ENCODE measurements at places on chromosomes 11 and 22.
A peak's percentile ranks its signal among the peaks of the same experiment; 100 is the strongest.

- DNase-seq, result no peak
These were observed 363.5 kb upstream of the PITPNB start for GRCh38 chr22:28282405-28283067.

DNA sequence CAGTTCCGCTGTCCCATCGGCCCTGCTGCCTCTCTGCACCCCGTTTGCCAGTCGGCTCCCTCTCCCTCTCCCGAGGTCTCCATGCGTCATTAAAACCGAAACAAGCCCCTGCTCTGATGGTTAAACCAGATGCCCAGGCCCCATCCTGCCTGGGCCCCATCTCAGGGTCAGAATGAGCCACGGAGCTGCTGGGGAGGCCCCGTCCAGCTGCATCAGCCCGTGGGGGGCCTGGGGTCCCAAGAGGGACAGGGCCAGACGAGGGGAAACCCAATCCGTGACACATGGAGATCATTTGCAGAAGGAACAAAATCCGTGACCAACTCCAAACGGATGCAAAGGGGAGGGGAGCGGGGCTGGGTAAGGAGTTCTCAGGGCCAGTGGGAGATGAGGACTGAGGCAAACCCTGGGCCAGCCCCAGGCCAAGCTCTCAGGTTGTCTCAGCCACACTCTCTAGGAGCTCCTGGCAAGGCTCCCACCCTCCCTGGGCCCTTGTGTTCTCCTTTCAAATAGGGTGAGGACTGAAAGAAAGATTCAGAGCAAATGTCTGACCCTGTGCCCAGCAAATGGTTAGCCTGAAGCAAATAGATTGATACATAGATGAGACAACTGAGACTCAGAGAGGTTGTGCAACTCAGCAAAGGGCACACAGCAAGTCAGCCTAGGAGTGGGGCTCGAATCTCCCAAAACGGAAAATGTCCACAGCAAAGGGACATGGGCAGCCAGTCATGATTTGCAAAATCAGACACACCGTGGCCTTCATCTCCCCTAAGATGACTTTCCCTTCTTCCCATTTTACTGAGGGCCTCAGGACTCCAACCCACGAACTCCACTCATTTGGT, 162.1 kb downstream of the MN1 start:
- no peak for DNase-seq

DNA sequence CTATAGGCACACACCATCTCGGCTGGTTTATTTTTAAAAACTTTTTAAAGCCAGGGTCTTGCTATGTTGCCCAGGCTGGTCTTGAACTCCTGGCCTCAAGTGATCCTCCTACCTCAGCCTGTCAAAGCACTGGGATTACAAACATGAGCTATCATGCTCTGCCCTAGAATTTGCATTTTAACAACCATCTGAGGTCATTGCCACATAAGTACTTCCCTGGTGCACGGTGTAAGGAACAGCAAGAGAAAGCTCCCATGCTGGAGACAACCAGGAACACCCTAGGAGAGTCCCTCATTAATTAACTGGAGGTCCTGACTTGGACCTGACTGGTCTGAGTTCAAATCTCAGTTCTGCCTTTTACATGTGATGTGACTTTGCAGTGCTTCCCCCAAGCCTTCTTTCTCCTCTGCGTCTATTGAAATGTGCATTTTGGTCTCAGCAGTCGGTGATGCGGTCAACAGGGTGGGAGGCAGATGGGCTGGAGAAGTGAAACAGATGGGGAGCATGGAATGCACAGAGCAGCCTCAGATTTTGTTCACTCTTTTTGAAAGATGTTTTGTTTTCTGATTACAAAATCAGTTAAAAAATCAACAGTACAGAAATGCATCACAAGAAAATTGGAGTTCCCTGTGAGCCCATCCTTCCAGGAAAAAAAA, 146.5 kb downstream of the MYO18B start:
- DNase-seq, result no peak

DNA sequence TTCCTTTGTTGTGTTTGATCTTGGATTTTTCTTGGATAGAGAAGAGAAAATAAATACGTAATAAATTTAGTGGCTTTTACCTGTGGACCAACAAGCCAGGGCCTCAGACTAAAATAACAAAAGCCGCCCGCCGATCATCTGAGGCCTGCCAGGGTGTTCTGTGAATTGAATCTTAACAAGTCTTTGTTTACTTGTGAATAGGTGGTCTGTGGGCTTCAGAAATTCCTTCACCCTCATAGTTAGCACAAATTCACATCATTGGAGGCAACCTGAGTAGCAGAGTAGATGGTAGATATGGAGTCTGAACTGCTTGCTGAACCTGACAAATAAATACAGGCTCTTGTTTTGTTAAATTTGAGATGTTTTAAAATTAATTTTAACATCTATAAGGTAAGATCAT, 176.3 kb upstream of the MTNR1B start:
- no peak for DNase-seq

- DNase-seq, result no peak
These were observed 72.2 kb downstream of the RBMXL2 start for GRCh38 chr11:7160814-7161489.

GRCh38 chr11:118124929-118125535, 27.6 kb downstream of the SCN4B start:
- no peak for DNase-seq

- no peak for DNase-seq
These were observed 7.8 kb downstream of the SLCO2B1 start for GRCh38 chr11:75158696-75159150.

DNA sequence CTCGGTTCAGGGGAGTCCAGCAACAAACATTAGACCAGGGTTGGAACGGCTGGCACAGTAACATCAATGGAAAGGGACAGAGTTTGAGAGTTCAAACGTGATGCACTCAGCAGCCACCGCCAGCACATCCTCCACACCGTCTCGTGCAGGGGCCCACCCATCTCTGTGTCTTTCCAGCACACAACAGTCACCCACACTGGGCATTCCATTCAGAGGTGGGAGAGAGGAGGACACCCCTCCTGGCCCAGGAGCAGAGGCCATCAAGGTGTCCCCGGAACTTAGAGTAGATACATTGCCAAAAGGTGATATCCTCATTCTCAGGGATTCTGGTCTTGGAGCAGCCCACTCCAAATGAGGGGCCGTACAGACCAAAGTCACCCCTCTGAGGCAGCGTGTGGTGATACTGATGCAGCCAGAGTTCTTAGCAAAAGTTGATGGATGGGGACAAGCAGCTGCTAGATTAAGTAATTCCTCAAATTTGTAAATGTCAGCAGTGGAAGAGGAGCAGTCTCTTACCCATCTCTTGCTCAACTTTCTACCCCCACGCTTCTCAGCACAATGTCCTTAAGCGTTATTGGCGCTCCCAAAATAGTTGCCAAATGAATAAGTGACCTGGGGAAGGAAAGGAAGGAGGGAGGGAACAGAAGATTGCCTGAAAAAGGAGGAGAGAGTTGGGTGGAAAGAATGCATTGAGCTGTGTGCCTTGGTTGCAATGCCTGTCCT, 5.5 kb downstream of the SNAP29 start:
- DNase-seq, result no peak

DNA sequence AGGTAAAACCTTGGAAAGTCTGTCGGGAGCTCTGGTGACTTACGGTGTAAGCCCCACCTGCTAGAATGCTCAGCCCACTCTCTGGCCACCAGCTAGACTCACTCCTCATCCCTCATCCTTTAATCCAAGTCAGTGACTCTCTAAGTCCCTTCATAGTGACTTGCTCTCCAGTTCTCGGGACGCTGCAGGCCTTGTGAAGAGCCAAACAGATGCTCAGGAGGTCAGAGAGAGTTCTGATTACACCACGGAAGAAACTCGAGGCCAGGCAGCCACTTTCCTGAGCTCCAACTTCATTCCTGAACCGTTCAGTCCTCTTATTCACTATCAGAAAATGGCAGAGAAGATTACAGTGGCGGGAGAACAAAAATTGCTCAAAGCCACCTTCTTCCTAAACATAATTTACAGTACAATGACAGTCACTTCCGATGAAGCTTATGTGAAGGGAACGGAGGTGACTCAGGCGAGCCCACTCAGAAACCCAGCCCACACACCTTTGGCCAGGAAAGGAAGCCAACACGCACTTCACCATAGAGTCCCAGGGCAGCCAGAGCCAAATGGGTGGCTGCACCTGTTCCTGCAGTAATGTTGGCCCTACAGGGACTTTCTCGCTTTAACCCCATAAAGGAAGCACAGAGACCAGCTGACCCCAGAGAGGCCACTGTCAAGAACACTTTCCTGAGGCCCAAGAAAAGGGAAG, 100.4 kb downstream of the GALNT18 start:
- no peak for DNase-seq

GRCh38 chr22:49449811-49450446, 377.7 kb downstream of the BRD1 start:
- no peak for DNase-seq

DNA sequence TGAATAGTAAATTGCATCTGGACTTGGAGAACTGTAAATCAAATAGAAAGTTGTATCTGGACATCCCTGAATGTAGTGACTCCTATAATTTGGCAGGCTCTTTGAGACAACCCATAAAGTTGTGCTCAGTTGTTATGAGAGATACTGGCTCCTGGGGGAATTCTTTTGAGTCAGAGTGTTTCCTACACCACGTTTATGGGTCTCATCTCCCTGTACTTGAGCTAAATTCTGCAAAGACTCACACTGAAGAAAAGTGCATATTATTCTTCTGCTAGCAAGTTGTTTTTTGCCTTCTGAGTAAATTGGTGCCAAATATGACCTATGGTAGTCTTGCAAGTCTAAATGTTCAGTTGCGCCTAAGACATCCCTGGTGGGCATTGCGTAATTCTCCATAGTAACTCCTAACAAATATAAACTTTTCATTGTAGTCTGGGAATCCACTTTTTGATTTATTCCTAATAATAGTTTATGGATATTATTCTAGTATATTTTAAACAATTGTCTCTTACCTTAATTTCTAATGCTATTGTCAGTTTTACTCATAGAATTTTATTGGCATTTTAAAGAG, 5.0 kb downstream of the ZNF215 start:
- DNase-seq, result no peak

DNA sequence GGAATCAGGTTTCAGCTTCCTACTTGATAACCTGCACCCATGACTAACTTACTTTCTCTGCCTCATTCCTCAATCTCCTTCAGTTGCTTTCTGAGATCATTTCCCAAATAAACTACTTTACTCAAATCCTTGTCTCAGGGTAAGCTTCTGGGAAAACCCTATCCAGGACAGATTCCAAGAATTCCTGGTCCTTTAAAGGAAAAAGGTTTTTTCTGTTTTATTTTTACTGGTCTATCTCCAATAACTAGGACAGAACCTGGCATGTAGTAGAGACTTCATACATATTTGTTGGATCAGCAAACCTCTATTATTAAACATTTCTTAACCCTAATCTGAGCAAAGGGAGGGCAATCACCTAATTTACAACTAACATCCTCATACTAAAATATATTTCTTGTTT, 910.5 kb upstream of the CHORDC1 start:
- DNase-seq, result no peak

DNA sequence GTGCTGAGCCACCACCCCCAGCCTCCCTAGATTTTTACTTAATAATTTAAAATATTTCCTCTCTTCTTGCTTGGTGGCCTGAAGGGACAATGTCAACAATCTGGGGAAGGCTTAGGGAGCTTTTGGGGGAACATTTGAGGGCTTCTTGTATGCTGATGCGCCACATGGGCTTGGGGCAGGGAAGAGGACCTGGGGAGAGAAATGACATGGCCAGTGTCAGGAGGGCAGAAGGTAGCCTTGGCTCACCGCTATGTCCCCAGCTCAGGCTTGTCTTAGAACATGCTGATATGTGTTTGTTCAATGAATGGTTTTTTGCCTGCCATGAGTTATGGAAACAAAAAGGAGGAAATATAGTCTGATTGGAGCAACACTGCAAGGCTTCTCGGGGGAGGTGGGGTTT, 51.6 kb downstream of the ST14 start:
- no peak for DNase-seq

DNA sequence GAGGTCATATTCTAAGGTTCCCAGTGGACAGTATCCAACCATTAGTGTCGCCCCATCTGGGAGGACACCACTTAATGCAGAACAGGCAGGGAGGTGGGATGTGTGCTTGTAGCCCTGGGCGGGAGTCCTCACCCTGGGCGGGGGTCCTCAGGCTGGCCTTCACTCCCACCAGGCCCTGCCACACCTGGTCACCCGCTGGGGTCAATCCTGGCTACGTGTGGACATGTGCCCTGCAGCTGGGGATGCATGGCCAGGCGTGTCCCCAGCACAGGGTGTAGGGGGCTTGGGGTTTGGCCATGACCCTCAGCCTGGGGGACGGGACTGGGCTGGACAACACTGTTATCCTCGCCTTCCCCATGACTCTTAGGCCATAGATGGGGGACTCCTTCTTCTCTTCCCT, 18.8 kb downstream of the TRPM5 start:
- no peak for DNase-seq

- no peak for DNase-seq
These were observed 317 bp downstream of the BDNF start for GRCh38 chr11:27699926-27700350.

- peak; percentile 88 for DNase-seq
These were observed 6.4 kb downstream of the SNU13 start for GRCh38 chr22:41682033-41682807.

DNA sequence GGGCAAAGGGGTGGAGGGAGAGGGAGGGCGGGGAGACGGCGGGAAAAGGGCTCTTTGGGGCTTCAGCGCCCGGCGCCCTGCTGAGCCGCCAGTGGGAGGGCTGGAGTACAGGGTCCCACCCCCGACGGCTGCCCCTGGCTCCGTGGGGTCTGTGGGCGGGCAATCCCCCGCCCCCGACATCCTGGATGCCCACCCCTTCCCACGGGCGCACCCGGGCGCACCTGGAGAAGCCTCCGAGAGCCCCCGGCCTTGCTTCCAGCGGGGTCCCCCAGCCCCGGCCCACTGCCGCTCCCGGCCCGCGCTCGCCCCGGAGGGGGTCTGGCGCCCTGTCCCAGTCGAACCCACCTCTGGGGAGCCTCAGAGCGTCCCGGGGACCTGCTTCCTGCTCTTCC, 394 bp downstream of the CHRM4 start:
- no peak for DNase-seq

- no peak for DNase-seq
These were observed 46.2 kb upstream of the A4GALT start for GRCh38 chr22:42766860-42767259.

- peak; percentile 78 for DNase-seq
These were observed 7.5 kb downstream of the FREY1 start for GRCh38 chr11:45899448-45900174.

- DNase-seq, result no peak
These were observed 789.0 kb downstream of the TBC1D22A start for GRCh38 chr22:47551431-47551775.

DNA sequence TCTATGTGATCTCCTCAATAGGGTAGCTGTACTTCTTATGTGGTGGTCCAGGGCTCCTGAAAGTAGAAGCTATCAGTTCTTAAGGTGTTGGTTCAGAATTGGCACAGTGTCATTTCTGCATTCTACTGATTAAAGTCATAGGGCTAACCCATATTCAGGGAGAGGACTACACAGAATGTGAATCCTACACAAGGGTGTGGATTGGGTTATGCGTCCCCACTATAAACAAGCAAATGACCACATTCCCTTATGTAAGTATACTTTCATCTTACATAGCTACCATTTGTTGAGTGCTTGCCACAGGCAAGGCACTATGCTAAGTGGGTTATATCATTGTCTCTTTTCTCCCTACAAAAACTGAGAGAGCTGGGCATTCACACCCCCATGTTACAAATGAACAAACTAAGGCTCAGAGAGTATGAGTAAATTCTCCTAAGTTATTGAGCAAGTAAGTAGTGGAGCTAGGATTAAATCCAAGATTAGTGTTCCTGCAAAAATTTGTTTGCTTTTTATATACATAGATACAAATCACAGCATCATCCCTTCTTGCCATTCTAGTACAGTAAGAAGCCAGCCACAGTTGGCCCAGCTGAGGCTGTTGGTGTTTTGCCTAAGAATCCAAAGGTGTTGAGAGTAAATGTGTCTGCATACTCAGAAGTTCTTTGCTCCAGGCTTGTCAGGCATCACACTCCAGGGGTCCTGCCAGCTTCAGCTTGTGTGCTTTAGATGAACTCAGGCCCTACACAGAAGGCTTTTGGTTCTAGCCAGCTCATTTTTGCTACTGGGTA, 157.8 kb downstream of the KIF18A start:
- no peak for DNase-seq

Measured in large intestine (tissue), 12 donors.